Cerebellum (tissue), 4 donors: ENCODE measurements at places on chromosomes 5 and 9. TPM values are rescaled to one million over a fixed set of nuclear protein-coding genes. Genes with fewer than 3 reads are reported as not detected.

DEPDC1B gene
- total RNA-seq = 14.2 TPM

DAB2IP gene
- 17.1 TPM for total RNA-seq

PCDHB9 gene
- total RNA-seq = 8.0 TPM

SPAG8 gene
- total RNA-seq = 4.0 TPM

ENTPD2 gene
- 0.45 TPM for total RNA-seq

STXBP1 gene
- 96.1 TPM for total RNA-seq

BTNL3 gene
- 0.09 TPM for total RNA-seq

NEURL1B gene
- 13.2 TPM for total RNA-seq

COL23A1 gene
- 4.5 TPM for total RNA-seq

NPM1 gene
- 509 TPM for total RNA-seq

ADAMTS16 gene
- total RNA-seq = 7.8 TPM

PCDHGB1 gene
- total RNA-seq = 16.8 TPM

RBM22 gene
- 35.5 TPM for total RNA-seq

OLFM1 gene
- 68.8 TPM for total RNA-seq

IL9 gene
- total RNA-seq = not detected

CTXN3 gene
- 2.8 TPM for total RNA-seq

F2RL2 gene
- total RNA-seq = 0.27 TPM

SLIT3 gene
- 7.3 TPM for total RNA-seq

PDCD1LG2 gene
- total RNA-seq = 0.09 TPM

PCA3 gene
- total RNA-seq = 1.2 TPM

CDHR2 gene
- 0.18 TPM for total RNA-seq

TTC39B gene
- 12.3 TPM for total RNA-seq

GMCL2 gene
- total RNA-seq = not detected

LRRC19 gene
- not detected for total RNA-seq

TUSC1 gene
- 5.9 TPM for total RNA-seq

OR1L6 gene
- total RNA-seq = not detected

C5orf52 gene
- total RNA-seq = not detected

SLC25A2 gene
- total RNA-seq = 0.36 TPM

PCDHGA9 gene
- 24.6 TPM for total RNA-seq

CD74 gene
- 11.3 TPM for total RNA-seq

DDX4 gene
- total RNA-seq = 0.09 TPM

PCDHB5 gene
- 14.3 TPM for total RNA-seq

MAST4 gene
- total RNA-seq = 21.5 TPM

ORM1 gene
- total RNA-seq = not detected

AGXT2 gene
- not detected for total RNA-seq

GLRA1 gene
- 3.6 TPM for total RNA-seq

DBH gene
- total RNA-seq = 0.91 TPM

LRRTM2 gene
- 39.1 TPM for total RNA-seq

PCDHGA5 gene
- 14.3 TPM for total RNA-seq

FUT7 gene
- 0.09 TPM for total RNA-seq

TMEM8B gene
- total RNA-seq = 9.3 TPM

CCDC180 gene
- total RNA-seq = 14.2 TPM
